ENCODE measurements at places on chromosomes 7 and 10.

- no peak for DNase-seq
Observed at GRCh38 chr10:77350711-77351119, 286.9 kb downstream of the KCNMA1 start.

- DNase-seq = no peak
Observed at GRCh38 chr7:65004575-65004974, 1.9 kb downstream of the ERV3-1 start.

- DNase-seq = no peak
Observed at GRCh38 chr7:50615519-50616080, 50.4 kb upstream of the DDC start.

- DNase-seq = no peak
Observed at GRCh38 chr7:69908454-69908853, 310.2 kb downstream of the AUTS2 start.

DNA sequence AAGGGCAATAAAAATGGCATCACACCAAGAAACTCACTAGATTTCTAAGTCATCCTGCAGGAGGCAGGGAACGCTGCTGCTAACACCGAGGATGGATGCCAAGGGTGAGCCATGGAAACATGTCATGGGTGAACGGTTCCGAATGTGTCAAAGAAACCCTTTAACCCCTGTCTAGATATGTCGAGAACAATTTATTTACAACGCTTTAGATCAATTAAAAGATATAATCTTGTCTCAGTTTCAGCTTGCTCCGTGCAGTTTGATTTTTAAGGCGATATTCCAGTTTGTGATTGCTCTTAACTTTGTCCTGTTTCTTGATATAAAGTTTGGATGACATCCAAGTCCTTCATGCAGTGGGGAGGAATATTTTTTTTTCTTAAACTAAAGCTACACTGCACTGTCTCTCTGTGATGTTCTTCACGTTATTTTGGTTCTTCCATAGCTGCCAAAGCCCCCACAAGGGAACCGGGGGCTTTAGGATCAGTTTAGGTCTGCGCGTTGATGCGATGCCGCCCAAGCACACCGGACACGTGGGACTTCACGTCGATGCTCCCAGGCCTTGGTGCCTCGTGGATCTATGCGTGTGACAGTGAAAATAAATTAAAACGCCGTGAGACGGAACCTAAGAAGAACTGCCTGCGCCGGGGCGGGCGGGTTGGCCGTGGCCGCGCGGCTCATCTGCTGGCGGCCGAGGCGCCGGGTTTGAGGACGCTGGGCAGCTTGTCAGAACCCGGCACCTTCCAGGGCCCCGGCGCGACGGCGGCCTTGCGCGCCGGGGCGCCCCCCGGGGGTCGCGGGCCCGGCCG lies 220.3 kb downstream of the PHTF2 start:
- DNase-seq = no peak

DNA sequence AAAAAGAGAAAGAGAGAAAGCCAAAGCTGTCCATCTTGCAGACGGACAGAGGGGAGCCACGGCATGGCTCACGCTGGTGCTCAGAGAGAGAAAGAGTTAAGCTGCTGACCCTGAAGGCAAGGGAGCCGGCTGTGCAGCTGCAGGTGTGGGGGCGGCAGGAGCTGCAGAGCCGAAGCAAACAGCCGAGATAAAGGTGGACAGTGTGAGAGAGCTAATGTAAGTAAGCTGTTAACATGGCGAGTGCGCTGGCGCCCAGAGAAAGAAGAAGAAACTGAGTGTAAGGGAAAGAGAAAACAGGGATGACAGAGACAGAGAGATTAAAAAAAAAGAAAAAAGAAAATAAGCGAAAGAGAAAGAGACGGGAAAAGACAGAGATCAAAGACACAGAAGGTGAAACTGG lies 18.2 kb downstream of the COL17A1 start:
- DNase-seq = no peak

DNA sequence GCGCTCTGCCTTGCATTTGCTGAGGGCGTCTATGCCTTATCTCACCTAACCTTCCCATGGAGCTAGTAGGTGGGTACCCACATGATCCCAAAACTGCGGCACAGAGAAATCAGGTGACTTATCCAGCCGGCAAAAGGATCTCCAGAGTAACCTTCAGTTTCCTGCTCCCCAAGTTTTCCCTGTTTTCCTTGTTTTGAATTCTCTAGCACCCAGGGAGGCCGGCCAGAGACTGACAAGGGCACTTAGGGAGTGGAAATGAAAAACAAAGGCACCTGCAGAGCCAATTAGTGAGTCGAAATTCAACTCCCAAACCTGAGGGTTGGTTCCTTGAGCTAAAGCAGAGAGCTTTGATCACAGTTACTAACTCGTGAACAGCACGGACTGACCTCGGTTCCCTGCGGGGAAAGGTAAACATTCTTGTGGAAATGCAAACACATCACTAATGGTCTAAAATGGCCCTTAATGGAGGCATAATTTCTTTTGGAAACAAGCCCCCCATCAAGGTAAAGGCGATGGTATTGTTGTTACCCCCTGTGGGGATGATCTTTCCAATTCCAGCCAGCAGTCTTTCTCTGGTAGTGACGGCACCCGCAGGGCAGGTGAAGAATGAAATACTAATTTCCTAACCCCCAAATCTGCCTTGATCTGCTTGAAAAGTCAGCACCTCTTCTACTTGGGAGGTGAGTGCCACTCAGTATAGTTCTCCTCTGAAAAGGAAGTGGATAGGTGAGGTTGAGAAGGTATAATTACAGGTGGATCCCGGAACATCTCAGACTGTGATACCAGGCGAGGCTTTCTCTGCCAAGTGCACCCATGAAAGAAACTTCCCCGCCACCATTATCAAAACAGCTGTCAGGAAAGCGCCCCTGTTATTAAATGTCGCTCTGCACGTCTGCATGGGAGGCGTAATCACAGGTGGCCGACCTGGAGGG lies 365.6 kb upstream of the AUTS2 start:
- DNase-seq = no peak

- no peak for DNase-seq
Observed at GRCh38 chr7:9978106-9979064, 995.3 kb upstream of the PHF14 start.

DNA sequence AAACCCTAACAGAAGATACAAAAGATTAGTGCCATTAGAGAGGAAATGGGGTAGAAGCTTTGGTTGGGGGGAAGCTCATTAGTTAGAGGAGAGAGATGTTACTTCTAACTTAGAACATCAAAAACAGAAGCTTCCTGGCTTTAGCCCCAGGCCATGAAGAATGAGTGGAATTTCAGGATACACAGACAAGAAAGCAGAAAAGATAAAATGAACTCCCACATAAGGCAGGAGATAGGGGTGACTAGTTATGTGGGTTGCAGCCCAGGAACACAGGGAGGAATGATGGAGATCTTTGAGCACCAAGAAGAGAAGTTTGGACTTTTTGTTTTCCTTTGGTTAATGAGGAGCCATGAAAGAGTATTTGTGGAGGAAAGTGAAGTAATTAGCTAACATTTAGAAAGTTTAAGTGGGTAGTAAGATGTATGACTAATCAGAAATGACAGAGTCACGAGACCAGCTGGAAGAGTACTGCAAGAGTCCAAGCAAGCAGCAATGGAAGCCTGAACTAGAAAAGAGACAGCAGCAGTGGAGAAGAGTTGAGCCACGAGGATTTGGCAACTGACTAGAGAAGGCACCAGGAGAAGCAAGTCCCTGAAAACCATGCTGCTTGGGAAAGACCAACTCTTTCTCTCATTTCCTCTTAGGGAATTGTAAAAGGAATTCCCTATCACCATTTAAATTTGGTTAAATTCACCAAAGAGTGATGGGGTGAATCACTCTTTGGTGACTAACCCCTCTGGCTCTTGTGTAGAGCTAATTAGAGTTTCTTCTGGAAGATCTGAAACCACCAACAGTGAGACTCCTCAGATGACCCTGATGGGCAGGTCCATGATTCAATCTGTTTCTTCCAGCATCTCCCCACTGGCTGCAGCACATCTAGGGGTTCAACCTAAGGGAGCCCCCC lies 131.9 kb downstream of the KCNMA1 start:
- DNase-seq = no peak

DNA sequence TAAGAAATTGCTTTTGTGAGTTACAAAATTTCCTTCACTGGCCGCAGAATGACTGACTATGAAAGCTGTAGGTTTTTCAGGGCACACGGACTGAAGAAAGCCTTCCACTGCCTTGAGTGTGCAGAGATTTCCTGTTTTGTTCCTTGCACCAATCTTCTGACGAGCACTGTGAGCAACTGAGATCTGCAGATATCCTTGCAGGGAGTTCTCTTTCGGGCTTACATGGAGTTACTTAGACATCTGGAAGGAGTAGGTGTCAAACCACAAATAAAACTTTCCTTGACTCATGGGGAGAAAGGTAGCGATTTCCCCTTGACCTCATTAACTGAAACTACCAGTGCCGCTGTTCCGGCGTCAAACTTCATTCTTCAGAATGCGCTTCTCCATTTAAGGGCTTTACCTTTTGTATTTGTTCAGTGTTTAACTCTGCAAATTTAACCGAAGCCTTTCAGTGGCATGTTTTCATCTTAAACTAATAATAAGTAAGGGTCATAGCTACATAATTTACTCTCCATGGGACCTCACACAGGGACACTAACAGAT lies 1175.3 kb downstream of the GATA3 start:
- DNase-seq = no peak

GRCh38 chr7:47132471-47132870 lies 449.4 kb downstream of the TNS3 start:
- no peak for DNase-seq

- DNase-seq = no peak
Observed at GRCh38 chr10:107859065-107859464, 694.6 kb upstream of the SORCS1 start.

DNA sequence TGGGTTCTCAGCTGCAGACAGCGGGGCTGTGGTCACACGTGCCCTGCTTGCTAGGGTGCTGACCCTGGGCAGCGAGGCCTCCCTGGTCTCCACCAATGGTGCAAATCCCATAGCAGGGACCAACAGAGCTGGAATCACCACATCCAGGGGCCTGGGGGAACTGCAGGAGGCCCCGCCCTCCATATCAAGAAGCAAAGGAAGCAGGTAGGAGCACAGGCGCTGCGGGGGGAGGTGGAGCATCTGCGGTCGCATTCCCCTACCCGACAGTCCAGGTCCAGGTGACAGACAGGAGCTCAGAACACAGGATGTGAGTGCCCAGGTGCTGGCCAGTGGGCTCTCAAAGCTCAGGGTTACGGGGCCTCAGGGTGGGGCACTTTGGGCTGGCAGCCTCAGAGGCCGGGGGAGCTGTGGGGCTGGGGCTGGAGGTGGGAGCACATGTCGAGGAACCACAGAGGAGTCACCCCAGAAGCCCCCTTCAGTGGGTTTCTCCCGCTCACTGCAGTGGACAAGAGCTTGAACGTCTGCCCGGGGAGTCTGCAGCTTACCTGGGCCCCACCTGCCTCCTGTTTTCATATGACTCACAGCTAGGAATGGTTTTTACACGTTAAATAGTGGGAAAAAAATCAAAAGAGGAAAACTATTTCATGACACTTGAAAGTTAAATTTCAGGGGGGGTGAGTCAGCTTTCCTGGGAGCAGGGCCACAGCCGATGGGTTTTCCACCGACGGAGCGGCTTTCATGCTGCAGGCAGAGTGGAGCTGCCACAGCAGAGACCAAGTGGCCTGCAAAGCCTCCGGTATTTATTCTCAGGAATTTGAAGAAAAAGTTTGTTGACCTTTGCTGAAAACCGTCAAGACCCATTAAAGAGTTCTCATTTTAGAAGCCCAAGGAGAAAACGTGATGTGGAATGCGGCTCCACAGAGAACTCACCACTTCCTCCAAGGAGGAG lies 148.7 kb upstream of the PPP2R2D start:
- DNase-seq = no peak

- DNase-seq = no peak
Observed at GRCh38 chr7:16268821-16269768, 152.2 kb downstream of the CRPPA start.

- DNase-seq = no peak
Observed at GRCh38 chr7:39530971-39531370, 35.2 kb upstream of the YAE1 start.

DNA sequence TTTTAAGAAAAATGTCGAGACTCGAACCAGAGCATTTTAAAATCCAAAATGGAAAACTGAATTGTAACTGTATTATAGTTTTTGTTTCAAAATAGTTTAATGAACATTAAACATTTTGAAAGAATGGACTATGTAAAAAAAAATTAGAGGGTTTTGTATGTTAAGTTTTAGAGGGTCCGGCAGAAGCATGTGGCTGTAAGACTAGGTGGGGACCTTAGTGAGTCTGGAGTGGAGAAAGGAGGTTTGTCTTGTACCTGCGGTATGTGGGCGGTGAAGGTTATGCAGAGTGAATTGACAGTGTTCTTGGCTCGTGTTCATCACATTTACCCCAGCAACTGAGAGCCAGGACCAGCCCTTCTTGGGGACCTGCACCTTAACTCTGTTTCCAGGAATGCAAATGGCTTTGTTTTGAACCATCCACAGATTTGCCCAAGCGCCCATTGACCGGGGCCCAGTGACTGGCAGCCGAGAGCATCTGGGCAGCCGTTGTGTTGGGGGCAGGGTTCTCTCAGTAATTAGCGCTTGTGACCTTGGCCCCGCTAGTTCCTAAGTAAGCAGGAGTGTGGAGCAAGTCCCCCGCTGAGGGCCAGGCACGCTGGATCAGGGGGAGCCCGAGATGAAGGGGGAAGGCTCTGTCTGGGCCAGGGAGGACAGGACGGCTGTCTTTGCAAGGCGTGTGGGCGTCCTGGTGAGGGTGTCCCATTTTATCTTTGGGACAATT lies 1.4 kb upstream of the KLF6 start:
- DNase-seq = no peak

DNA sequence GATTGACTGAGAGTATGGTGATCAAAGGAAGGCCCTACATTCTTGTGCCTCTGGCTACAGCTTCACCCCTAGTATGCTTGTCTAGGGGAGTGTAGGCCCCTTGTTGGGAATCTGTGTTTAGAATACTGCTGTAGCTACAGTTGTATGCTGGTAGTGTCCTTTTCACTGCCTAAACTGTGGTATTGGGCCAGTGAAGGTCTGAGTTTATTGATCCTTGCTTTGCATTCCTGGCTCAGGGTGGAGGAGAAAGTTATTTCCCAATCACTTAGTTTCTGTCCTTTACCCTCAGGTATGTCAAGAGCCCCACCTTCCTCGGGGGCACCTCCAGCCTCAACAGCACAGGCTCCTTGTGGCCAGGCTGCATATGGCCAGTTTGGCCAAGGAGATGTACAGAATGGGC lies 6.6 kb downstream of the SEC24C start:
- DNase-seq = no peak

DNA sequence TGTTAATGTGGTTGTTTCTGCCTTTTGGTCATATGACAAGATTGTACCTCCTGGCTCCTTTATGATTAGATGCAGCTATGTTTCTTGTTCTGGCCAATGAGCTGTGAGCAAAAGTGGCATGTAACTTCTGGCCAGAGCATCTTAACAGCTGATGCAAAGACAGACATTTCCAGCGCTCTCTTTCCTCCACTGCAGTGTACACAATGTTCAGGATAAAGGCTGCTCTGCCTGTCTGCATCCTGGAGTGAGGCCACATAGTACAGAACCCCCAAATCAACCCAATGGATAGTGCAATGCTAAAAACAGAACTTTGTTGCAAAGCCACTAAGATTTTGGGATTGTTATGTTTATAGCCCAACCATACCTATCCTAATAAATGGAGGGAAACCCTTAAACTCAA lies 17.9 kb downstream of the EPC1 start:
- no peak for DNase-seq

- no peak for DNase-seq
Observed at GRCh38 chr10:50788951-50789945, 49.5 kb downstream of the ASAH2B start.

- no peak for DNase-seq
Observed at GRCh38 chr10:58412502-58412961, 27.3 kb downstream of the TFAM start.

GRCh38 chr7:98870807-98871491 lies 1.1 kb upstream of the TMEM130 start:
- no peak for DNase-seq

Measured in stimulated activated CD8-positive, alpha-beta memory T cell treated with anti-CD3 and anti-CD28 coated beads, Interleukin-15, amount 100 ng/mL, for 4 hours (primary cell).